Esophagus squamous epithelium (tissue), 5 donors: ENCODE measurements at places on chromosomes 7 and 10.

GRCh38 chr10:17386616-17387075 is 67.7 kb downstream of the ST8SIA6 start:
- DNase-seq, result no peak

DNA sequence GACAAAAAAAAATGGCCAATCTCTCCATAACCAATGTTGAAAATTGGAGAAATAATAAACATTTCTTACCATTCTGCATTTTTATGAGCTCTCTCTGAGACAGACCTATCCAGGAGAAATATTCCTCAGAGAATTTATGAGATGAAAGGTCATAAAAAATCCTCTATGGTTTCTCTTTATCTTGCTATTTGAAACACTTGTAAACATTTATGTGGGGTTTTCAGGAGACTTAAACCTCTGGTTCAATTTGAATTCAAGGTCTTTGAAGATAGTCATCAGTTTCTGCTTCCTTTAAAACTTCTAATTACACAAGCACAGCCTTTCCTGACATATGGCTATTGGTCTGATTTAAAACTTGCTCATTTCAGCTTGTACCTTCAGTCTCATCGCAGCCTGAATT is 78.5 kb upstream of the APBB1IP start:
- DNase-seq, result no peak

DNA sequence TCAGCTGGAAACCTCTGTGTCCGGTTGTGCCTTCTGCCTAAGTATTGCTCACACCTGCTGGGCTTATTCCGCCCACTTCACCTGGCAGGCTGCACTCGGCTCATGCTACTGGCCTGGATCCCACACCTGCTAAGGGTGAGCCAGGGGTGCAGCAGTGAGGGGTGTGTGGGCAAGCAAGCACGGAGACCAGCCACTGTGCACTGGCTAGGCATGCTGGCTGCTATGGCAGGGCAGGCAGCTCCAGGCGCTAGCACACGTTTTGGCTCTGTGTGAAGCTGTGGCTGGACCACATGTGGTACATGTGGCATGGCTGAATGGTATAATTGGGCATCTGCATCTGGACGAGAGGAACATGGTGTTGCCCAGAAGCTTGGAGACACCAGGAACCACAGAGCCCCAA is 940.7 kb downstream of the NRG3 start:
- no peak for DNase-seq

DNA sequence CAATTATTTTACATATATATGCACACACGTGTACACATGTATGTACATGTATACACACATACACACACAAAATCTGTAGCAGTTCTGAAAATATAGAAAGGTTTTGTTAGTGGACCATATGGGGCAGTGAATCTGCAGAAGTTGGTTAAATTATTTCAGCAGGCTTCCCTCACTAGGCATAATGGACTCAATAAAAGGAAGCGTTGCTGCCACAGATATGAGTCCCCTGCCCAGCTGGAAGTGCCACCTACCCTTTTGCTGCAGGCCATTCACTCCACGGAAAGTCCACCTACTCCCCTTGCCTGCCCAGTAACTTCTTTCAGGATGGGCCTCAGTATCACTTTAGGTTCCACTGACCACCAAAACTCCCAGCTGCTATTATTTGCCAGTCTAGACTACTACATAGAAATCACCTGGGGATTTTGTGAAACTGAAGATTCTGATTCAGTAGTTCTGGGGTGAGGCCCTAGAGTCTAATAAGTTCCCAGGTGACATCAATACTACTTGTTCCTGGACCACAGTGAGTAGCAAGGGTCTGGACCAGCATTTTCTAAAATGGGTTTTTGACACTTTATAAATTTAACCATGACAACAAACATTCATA is 29.3 kb upstream of the CROT start:
- no peak for DNase-seq

GRCh38 chr10:84574102-84574501 is 245.7 kb downstream of the CCSER2 start:
- DNase-seq, result no peak

- no peak for DNase-seq
These were observed 207.0 kb downstream of the ANK3 start for GRCh38 chr10:60182691-60183090.

GRCh38 chr7:140506788-140507464 is 27.6 kb upstream of the MKRN1 start:
- DNase-seq, result no peak

GRCh38 chr7:12942609-12943008 is 255.2 kb downstream of the ARL4A start:
- DNase-seq, result no peak

DNA sequence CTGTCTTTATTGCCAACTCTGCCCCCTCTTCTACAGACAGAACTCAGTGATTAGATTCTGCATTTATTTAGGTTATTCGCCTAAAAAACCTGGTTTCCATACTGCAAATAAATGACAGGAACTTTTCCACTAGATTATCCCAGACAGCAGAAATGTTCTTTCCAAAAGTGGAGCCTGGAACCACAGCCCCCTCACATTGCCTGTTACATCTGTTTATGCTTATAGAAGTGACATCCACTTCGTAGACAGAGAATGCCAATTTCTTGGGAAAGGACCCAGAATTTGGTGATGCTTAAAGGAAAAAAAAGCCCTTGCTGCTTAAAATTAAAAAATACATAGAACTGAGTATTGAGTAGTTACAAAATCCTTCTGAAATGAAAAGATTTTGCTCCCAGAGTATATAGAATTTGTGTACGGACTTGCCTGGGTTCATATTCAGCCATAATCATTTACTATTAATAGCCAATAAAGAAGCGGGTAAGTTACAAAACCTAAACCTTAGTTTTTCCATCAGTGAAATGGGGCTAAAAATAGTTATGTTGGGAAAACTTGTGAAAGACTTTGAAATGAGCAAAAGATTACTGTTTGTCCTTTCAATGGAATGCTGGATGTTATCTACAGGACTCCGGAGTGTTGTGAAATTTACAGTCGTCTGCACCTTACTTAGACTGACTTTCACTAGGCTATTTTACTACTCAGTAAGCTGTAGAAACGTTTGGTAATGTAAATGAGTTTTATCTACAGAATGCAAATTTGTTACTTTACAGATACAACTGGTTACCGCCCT is 1.1 kb upstream of the PPP1R9A start:
- no peak for DNase-seq

- no peak for DNase-seq
These were observed 74.1 kb downstream of the NRBF2 start for GRCh38 chr10:63206997-63207811.

DNA sequence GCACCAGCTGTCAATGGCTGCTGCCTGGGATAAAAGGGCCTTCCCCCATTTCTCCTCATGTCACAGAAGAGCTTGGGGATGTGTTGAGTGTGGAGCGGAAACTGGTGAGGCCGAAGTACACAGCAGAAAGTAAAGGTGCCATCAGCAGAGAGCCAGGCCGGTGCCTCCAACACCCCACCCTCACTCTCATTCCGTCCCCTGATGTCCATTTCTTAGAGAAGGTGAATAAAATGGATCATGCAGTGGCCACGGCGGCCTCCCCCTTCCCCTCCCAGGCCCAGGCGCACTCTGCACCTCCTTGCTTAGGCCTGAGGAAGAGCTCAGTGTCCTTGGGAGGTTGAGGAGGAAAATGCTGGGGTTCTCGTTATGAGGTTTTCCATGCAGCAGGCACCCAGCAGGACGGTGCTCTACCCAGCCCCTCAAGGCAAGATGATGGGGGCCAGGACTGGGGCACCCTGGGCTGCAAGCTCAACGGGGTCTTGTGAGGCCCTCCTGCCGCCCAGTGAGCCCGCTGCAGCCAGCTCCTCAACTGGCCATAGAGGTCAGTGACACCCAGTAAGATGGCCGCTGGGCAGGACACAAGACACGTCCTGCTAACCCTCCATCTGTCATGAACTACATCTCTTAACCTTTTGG is 163.9 kb downstream of the ADARB2 start:
- DNase-seq, result no peak

- no peak for DNase-seq
These were observed 80.5 kb downstream of the FAM13C start for GRCh38 chr10:59281861-59282260.

DNA sequence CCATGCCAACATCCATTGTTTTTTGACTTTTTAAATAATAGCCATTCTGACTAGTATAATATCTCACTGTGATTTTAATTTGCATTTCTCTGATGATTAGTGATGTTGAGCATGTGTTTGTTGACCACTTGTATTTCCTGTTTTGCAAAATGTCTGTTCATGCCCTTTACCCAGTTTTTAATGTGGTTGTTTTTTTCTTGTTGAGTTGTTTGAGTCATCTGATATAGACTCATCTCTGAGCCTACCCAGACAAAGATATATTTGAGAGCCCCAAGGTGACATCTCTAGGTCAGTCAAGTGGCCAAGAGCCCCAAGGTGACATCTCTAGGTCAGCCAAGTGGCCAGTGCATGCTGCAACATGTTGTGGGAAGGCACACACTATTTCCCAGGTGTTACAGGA is 224.7 kb downstream of the HECW1 start:
- DNase-seq, result no peak

- no peak for DNase-seq
These were observed 7.6 kb downstream of the NDST2 start for GRCh38 chr10:73803680-73804286.

- no peak for DNase-seq
These were observed 123.1 kb downstream of the CNOT4 start for GRCh38 chr7:135386776-135387175.

DNA sequence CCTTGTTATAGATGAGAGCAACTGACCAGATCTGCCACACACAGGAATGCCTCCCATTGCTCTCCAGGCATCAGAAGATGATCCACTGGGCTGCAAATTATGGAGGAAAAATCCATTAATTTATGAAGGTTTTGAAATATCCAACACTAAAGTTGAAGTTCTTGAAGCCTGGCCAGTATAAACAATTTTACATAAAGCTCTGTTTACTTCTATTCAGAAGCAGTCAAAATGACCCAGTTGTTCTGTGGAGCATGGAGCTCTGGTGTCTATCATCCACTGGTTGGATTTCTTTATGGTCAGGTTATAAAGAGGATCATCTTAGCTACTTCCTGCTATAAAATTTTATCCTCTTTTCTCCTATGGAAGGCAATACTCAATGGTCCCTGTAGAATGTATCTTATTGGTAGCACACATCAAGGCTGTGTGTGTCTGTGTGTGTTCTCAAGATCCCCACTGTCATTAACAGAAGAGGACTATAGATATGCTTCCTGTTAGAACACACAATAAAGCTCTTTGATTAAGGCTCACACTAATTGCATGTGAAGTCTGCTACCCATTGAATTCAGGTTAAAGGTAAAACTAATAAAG is 747.4 kb downstream of the SUGCT start:
- DNase-seq, result no peak

DNA sequence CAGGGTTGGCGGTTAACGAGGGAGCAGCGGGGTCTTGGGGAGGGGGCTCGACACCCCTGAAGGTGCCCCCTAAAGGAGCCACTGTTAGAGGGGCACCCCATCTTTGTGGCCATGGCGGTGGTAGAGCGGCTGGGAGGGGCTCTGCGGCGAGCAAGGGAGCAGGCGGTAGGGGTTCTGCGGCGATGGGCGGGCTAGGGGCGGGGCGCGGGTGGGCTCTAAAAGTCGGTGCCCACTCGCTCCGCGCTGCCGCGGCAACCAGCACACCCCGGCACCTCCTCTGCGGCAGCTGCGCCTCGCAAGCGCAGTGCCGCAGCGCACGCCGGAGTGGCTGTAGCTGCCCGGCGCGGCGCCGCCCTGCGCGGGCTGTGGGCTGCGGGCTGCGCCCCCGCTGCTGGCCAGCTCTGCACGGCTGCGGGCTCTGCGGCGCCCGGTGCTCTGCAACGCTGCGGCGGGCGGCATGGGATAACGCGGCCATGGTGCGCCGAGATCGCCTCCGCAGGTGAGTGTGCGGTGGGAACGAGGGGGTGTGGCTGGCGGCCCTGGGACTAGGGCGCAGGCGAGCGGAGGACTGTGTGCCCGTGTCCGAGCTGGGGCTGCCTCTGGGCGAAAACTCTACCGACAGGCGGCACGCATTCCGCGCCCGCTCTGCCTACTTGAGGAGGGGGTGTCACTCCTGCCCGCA is at the start of gene MEST:
Gene MEST (plus strand): TSS at position 245 of the 682 bp plus-strand sequence. CDS start 229 bp downstream, at position 474.
- no peak for DNase-seq

DNA sequence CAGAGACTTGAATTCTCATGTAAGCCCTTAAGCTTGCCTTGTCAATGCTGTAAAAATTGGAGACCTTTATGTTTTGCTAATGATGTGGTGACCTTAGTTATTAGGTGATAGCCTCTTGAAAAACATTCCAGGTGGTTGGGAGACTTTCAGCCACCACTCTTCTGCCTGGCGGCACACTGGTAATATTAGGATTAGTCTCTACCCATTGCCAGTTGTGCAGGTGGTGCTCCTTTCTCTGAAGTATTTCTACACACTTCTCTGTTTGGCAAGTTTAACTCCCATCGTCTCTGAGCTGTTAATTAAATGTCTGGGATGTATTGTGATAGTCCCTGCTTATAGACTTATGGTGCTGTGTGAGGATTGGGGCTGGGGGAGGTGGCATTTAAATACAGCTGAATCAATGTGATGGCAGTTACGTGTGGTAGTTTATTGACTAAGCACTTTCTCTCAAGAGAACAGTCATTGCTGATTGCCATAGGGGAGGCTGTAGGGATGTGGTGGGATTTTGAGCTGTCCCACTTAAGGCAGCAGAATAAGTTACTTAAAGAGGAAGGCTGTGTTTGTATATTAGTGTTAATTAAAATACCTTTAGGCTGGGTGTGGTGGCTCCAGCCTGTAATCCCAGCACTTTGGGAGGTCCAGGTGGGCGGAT is 61.7 kb downstream of the DAGLB start:
- no peak for DNase-seq

GRCh38 chr7:49703337-49703736 is 70.1 kb upstream of the VWC2 start:
- DNase-seq, result no peak

DNA sequence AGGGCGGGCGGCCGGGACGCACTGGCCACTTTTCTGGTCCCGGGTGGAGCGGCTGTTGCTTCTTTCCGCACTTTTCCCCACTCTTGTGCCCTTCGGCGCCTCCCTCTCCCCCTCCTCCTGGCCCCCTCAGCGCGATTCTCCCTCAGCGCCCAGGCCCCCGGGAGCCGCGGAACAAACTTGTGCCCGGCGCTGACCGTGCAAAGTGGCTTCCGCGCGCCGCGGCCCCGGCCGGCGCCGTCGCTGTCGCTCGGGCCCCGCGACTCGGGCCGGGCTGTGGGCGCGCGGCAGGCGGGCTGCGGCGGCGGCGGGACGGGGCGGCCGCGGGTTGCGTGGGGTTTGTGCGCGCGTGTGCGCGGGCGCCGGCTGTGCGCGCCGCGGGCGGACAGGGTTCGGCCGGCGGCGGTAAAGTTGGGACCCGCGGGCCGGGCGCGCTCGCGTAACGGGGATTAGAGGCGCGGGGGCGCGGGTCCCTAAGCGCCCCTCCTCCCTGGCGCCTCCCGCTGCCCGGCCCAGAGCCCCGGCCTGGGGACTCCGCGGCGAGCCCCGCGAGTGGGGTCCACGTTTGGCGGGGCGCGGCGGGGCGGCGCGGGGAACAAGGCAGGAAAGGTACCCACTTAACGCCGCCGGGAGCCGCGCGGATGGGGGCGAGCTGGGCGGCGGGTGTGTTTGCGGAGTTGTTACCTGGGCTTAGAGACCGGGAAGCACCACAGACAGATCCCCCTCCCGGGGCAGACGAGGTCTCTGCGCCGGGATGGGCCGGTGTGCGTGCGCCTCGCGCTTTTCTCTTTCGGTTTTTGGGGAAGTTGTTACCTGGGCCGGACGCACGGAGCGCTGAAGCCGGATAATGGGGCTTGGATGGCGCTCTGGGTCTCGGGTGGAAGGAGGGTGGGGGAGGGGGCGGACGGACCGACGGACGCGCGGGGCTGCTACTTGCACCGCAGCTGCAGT is 860 bp downstream of the ZEB1 start:
- no peak for DNase-seq
